NCI-H187 treated with DMSO at 0.1 percent for 48 hours (cell line): ENCODE measurements at places on chromosomes 13 and 19.

GRCh38 chr13:99991013-99991827, 9.6 kb downstream of the ZIC2 start:
- no peak for DNase-seq

- no peak for DNase-seq
Measured at GRCh38 chr19:48419158-48419920, 25.9 kb downstream of the GRIN2D start.

DNA sequence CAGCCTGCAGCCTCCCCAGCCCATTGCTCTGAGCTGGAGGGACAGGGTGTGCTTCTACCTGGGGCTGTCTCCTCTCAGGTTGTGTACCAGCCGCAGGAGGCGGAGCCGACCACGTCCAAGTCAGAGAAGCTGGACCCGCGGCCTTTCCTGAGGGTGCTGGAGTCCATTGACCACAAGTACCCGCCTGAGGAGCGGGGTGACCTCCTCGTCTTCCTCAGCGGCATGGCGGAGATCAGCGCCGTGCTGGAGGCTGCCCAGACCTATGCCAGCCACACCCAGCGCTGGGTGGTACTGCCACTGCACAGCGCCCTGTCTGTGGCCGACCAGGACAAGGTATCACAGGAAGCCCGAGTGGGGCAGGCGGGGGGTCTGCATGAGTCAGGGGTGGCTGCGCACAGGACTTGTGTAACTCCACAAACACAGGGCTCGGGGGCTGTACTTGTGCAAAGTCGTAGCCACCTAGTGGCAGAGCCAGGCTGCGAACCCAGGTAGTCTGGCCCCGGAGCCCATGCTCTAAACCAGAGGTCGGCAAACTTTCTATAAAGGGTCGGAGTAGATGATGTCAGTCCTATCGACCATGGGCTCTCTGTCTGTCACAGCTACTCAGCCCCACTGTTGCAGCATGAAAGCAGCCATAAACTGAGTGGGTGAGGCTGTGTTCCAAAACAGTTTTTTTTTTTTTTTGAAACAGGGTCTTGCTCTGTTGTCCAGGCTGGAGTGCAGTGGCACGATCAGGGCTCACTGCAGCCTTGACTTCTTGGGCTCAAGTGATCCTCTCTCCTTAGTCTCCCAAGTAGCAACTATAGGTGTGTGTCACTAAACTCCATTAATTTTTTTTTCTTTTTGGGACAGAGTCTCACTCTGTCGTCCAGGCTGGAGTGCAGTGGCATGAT, 8.9 kb downstream of the DHX34 start:
- no peak for DNase-seq

- no peak for DNase-seq
Measured at GRCh38 chr13:22107549-22107948, 436.7 kb downstream of the FGF9 start.

GRCh38 chr13:38635030-38635429, 51.8 kb upstream of the FREM2 start:
- DNase-seq = no peak

DNA sequence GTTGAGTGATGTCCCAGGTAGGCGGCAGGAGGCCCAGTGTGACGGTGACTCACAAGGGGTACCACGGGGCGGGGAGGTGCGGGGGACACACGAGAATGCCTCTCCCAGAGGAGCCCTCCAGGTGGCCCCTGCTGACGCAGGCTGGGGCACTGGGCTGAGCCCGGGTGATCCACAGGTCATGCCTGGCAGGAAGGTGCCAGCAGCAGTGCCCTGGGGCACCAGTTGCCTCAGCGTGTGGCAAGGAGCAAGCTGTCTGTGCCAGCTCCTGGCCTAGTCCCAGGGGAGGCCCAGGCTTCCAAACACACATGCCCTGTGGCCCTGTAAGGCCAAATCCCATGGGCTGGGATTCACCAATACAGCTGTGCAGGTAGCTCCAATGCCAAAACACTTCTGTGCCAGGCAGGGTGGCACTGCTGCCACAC, 28.0 kb downstream of the AKT2 start:
- no peak for DNase-seq

DNA sequence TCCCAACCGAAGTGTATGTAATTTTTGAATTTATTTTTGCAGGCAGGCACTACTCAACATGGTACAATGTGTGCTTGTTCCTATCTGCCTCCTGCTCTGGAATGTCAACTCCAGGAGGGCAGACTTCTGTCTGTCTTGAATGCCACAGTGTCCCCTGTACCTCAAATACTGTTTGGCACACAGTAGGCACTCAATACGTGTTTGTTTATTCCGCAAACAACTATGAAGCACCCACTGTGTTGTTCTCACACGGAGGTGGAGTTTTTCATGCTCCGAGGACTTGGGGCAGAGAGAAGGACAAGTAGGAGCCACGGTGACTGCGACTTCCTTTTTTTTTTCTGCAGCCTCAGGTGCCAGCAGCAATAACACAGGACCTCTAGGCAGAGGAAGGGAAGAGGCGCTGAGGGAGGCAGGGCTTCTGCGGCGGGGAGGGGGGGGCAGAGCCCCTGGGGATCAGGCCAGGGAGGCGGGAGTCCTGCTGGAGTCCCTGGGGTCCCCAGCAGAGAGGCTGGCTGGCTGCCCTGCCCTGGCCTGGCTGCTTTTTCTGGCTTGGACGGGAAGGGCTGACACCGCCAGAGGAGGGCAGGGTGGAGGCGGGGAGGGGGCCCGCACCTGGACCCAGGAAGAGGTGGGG, 29.3 kb upstream of the TNFAIP8L1 start:
- no peak for DNase-seq
